ENCODE measurements at places on chromosomes 13 and 19. TPM values are rescaled to one million over a fixed set of nuclear protein-coding genes. Genes with fewer than 3 reads are reported as not detected.

DNA sequence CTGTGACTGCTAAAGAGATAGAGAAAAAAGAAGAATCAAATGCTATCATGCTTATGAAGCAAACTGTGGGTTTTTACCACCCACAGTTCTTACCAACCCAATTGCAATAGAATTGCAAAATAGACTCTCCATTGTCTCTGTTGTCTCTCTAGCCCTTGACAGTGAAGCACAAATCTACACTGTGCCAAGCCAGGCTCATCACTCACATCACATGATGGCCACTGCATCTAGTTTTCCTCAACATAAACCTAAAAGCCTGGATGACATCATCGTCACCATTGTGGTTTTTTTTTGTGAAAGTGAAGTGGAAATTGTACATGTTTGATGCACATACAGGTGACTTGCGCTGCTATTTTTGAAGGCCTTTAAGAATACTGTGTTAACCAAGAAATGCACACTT lies 56.1 kb downstream of the KL start:
- H3K27me3 ChIP-seq: no peaks in the 10 kb centered on the region
- DNase-seq: no peak
- no peaks in the 10 kb centered on the region for H3K4me1 ChIP-seq
- no peaks in the 10 kb centered on the region for H3K36me3 ChIP-seq
- H3K4me3 ChIP-seq: no peak overlapping the region
- no peak overlapping the region for H3K27ac ChIP-seq

The TMEM145 gene
- polyA plus RNA-seq: not detected

DNA sequence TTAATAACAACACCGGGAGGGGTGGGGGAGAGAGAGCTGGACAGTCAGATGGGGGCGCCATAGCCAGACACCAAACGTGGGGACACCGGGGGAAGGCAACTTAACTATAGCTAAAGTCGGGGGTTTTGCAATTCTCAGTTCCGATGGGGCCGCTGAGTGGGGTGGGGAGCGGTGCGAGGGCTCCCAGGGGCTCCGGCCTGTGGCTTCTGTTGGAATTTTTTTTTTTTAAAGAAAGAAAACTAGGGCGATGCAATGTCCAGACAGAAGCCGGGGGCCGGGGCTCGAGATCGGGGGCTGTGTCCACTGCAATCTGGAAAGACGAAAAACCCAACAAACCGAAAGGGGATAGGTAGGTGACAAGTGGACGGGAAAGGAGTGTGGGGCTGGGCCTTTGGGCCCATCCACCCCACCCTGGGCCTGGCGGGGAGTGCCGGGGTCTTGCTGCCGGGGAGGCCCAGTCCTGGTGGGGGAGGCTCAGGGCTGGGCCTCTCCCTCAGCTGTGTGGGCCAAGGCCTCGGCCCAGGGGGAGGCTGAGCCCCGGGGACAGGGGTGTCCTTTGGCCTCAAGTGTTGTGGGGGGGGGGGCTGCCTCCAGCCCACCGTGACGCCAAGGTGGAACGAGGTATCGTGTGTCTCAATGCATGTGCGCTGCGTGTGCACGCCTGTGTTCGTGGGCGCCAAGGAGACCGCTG lies 17.3 kb downstream of the PRKCSH start:
- H3K27ac ChIP-seq: no peak overlapping the region
- H3K27me3 ChIP-seq: no peaks in the 10 kb centered on the region
- H3K4me3 ChIP-seq: no peak overlapping the region
- H3K36me3 ChIP-seq: peaks cover 5% of the 10 kb centered on the region
- no peaks in the 10 kb centered on the region for H3K4me1 ChIP-seq

The MVB12A gene
- 71.5 TPM for polyA plus RNA-seq

DNA sequence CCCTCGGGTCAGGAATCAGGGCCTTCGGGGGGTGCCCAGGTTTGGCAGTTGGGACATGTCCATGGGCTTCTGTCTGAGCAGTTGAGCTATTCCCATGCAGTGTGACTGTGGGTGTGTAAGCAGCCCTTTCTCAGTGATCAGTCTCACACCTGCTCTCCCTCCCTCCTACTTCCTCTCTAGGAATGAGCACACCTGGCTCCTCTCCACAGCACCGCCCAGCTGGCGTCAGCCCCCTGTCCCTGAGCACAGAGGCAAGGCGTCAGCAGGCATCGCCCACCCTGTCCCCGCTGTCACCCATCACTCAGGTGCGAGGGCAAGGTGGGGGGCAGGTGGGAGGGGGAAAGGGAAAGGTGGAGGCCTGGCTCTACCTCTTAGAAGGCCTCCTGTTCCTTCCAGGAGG lies 25.9 kb downstream of the COMP start:
- no peaks in the 10 kb centered on the region for H3K27me3 ChIP-seq
- H3K27ac ChIP-seq: no peak overlapping the region
- no peaks in the 10 kb centered on the region for H3K36me3 ChIP-seq
- DNase-seq: no peak
- peaks cover 25% of the 10 kb centered on the region for H3K4me1 ChIP-seq

DNA sequence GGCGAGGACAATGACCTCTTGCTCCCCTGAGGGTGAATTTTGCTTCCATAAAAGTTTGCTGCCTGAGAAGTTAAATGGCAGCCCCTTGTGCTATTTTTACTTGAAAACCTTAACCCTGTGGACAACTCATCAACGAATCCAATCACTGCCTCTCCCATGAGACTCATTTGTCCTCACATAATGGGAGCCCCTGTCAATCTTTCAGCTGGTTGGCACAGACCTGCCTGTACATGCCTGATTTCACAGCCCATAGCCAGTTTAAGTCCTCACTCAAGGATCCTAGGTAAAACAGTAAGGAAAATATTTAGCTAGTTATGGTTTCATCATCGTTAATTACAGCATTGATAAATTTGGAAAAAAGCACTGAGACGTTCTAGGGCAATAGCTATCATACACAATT lies 207.4 kb downstream of the NHLRC3 start:
- H3K36me3 ChIP-seq: no peaks in the 10 kb centered on the region
- DNase-seq: no peak
- no peaks in the 10 kb centered on the region for H3K27me3 ChIP-seq
- H3K27ac ChIP-seq: no peak overlapping the region
- H3K4me3 ChIP-seq: no peak overlapping the region

The KLK2 gene
- polyA plus RNA-seq: not detected

The ZNF714 gene
- 4.6 TPM for polyA plus RNA-seq

The IGFL2 gene
- polyA plus RNA-seq: 1.1 TPM

The BSPH1 gene
- not detected for polyA plus RNA-seq

DNA sequence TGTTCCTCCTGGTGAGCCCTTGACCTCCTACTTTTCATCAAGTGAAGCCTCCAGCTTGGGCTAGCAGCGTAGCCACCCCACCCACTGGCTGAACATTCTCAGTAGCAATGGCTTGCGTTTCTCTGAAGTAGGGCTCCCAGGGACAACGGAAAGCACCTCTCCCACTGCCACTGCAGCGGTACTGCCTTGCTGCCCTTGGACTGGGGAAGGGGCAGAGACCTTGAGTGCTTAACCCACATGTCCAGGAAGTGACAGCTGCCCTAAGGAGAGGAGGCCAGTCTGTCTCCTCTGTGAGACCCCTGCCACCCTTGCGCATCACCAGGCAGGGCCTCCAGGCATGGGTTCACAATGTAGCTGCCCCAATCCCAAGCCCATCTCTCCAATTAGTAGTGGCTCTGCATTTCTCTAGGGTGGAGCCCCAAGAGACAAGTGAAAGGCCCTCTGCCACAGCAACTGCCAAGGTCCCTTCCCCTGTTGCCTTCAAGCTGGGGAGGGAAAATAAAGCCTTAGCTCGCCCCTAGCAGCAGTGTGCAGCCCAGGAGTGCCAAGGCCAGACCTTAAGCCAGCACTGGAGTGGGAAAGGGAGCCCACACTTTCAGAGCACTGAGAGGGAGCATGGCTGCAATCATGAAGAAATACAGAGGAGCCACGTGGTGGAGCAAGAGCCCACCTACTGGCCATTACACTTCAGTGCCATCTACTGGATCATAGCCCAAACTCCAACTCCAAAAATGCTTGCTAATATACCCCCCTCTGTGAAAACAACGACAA lies 175.9 kb upstream of the TRPC4 start:
- H3K27ac ChIP-seq: no peak overlapping the region
- no peak for DNase-seq
- H3K36me3 ChIP-seq: no peaks in the 10 kb centered on the region
- H3K4me3 ChIP-seq: no peak overlapping the region
- no peaks in the 10 kb centered on the region for H3K27me3 ChIP-seq
- no peaks in the 10 kb centered on the region for H3K4me1 ChIP-seq

GRCh38 chr13:101178406-101178805 lies 237.9 kb downstream of the NALCN start:
- no peak overlapping the region for H3K4me3 ChIP-seq
- H3K4me1 ChIP-seq: no peaks in the 10 kb centered on the region
- no peak overlapping the region for H3K27ac ChIP-seq

The ZNF560 gene
- not detected for polyA plus RNA-seq

The LILRA2 gene
- polyA plus RNA-seq: 3.2 TPM

The IL4I1 gene
- polyA plus RNA-seq: 6.8 TPM

DNA sequence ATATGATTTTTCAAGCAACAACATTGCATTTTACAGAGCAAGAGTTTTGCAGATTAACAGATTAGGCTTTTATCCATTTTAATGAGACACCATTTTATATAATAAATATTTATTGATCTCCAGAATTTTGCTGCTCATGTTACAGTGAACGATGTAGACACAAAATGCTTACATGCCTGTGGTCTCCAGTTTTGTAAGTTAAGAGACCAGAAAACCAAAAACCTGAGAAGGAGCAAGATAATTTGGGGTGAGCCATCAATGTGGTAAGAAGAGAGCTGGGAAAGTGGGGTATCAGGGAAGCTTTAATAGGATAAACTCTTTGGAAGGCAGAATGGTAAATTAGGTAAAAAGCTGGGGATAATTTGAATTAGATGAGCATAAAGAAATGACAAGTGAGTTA lies 2100.5 kb upstream of the PCDH20 start:
- no peaks in the 10 kb centered on the region for H3K36me3 ChIP-seq
- H3K4me3 ChIP-seq: no peak overlapping the region
- no peaks in the 10 kb centered on the region for H3K4me1 ChIP-seq
- H3K27ac ChIP-seq: no peak overlapping the region
- no peak for DNase-seq

GRCh38 chr13:23801141-23801540 lies 88.1 kb downstream of the MIPEP start:
- H3K36me3 ChIP-seq: no peaks in the 10 kb centered on the region
- H3K4me3 ChIP-seq: no peak overlapping the region
- no peak for DNase-seq
- no peak overlapping the region for H3K27ac ChIP-seq

GRCh38 chr13:99522298-99522697 lies 21.0 kb downstream of the TM9SF2 start:
- peaks cover 76% of the 10 kb centered on the region for H3K36me3 ChIP-seq
- H3K27me3 ChIP-seq: no peaks in the 10 kb centered on the region
- no peak for DNase-seq
- no peak overlapping the region for H3K4me3 ChIP-seq

The PNMA8A gene
- polyA plus RNA-seq: not detected

The PEAK3 gene
- polyA plus RNA-seq: 0.74 TPM

The APOE gene
- polyA plus RNA-seq: 208 TPM

DNA sequence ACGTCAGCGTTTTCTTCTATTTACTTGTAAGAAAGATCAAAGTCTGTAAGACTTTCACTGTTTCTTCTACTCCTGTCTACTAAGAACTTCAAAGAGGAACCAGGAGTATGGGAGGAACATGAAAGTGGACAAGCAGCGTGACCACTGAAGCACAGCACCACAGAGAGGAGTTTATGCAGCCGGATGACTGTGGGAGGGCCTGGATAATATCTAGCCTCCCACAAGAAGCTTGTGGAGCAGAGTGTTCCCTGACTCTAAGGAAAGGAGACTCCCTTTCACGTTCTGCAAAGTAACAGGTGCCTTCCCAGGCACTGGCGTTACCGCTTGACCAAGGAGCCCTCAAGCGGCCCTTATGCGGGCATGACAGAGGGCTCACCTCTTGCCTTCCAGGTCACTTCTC lies 83.6 kb upstream of the PDCD5 start:
- H3K36me3 ChIP-seq: no peaks in the 10 kb centered on the region
- H3K4me1 ChIP-seq: no peaks in the 10 kb centered on the region
- no peak overlapping the region for H3K27ac ChIP-seq
- no peak for DNase-seq
- H3K27me3 ChIP-seq: no peaks in the 10 kb centered on the region

The PLD3 gene
- 48.0 TPM for polyA plus RNA-seq

The LAIR2 gene
- not detected for polyA plus RNA-seq

The CFD gene
- 329 TPM for polyA plus RNA-seq
